ENCODE measurements at places on chromosomes 13 and 19.
A peak's percentile ranks its signal among the peaks of the same experiment; 100 is the strongest.

DNA sequence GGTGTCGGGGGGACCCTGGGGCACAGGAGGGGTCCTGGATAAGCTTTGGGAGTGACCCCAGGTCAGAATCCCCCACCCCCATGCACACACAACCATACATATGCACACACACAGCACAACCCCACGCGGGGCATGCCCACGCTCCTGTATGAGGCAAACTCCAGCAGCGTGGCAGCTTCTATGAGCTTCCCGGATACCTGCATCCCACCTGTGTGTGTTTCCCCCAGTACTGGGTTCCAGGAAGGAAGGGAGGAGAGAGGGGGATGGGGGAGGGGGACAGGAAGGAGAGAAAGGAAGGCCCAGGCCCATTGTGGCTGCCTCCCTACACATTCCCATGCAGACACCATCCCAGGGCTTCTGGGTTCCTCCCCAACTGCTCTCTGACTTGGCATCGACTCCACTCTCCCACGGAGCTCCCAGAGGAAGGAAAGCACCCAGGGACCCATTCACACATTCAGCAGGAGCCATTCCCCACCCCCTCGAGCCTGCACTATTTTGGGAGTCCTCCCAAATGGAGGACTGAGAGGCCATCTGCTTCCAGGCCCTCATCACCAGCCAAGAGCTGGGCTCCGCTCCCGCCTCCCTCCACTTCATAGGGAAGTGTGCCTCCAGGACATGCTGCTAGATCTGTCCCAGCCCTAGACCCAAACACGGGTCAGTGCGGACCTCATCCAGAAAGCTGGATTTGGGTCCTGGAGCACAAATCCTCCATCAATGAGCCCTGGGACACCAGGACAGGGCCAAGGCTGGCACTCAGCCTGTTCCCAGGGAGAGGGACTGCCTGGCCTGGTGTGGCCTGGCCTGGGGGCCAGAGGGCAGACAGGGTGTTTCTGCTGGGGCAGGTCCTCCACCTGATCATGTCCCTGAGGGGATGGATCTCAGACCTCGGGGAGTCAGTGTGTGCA, 13.2 kb downstream of the PRR36 start:
- DNase-seq = no peak

GRCh38 chr19:19064811-19065745, 1.3 kb downstream of the SLC25A42 start:
- no peak for DNase-seq

- DNase-seq = no peak
Measured at GRCh38 chr19:53864308-53864836, 3.3 kb upstream of the MYADM start.

GRCh38 chr13:59770451-59770850, 393.3 kb downstream of the DIAPH3 start:
- DNase-seq = no peak

DNA sequence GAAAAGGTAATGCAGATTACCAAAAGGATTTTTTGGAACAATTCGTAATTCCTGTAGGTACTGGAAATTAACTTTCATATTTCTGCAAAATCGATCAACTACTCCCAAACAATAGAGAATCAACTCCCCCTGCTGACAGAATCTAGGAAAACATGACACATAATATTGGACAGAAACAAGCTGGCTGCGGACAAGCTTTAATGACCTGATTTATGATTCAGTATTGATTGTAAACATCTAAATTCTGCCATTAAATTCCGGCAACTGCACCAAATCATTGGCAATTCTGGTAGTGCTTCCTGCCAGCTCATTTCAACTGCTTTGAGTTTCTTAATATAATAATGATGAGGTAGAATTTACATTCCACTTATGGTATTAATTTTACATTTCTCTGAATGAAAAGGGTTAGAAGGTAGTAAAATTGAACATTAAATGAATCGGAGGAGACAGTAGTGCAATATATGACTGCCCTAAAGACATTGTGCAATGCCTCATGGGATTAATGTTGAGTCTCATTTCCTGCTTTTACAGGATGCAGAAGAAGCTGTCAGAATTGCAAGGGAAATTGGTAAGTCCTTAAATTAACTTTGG, 146.5 kb downstream of the PCCA start:
- no peak for DNase-seq

GRCh38 chr13:62483774-62484173, 1068.1 kb upstream of the PCDH20 start:
- no peak for DNase-seq

- DNase-seq = peak; percentile 65
Measured at GRCh38 chr19:51394050-51394836, 3.9 kb upstream of the C19orf84 start.

DNA sequence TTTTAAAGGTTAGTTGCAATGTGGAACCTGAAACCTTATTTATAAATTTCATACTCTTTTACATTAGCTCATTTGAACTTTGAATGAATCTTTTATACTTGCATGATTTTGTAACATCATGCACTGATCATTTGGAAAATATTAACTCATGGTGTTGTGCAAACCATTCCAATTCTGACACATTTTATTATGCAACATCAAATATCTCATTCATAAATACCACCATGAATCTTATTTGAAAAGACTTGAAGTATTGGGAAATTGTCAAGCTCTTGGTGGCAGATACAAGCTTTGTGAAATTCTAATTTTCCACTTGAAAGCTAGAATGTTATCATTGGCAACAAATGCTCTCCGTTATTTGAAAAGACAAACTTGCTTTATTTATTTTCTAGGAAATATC, 379.9 kb upstream of the PCDH20 start:
- DNase-seq = no peak

GRCh38 chr13:79989217-79989661, 351.7 kb downstream of the SPRY2 start:
- no peak for DNase-seq

GRCh38 chr19:46111376-46111775, 13.1 kb downstream of the IGFL3 start:
- DNase-seq = no peak
